Activated CD8-positive, alpha-beta memory T cell treated with anti-CD3 and anti-CD28 coated beads, Interleukin-2, amount 50 U/mL, for 48 hours (primary cell): ENCODE measurements at places on chromosomes 4 and X.

GRCh38 chr4:89929425-89930159, 34.9 kb downstream of the MMRN1 start:
- no peak for DNase-seq

DNA sequence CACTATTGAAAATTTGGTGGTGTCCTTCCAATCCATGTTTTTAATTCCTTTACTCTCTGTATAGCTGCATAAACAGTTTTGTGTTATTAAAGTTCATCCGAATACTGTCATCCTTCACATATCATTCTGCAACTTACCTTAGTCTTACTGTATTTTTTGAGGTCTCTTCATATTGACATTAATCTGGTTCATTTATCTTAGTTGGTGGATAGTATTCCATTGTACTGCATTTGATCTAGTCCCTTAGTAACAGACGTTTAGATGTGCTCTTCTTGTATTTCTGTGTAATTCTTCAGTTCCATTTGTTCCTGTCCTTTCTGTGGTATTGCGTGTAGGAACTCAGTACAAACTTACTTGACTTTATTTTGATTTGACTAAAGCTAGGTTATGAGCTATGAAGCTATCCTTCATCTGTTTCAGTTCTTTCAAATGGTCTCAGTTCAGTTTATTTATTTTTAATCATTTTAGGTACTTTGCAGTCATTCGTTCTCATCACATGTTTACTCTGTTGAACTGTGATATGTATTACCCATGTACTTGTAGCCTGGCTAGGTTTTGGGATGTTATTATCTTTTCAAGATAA, 41.3 kb downstream of the RAPGEF2 start:
- DNase-seq = no peak

DNA sequence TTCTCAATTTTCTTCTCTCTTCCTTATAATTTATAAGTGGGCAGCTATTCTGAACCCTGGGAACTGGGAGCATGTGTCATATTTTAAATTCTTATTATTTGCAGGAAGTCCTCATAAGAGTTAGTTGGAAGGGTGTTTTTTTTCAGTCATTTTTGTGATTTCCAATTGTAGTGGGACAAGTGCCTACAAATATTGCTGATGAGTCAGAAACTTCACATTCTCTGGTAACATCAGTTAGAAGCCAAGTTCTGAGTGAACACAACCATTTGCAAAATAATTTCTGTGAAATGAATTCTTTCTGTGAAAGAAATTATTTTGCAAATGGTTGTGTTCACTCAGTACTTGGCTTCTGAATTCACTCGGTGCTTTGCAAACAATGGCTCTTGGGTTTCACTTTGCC, 20.8 kb upstream of the NWD2 start:
- no peak for DNase-seq

DNA sequence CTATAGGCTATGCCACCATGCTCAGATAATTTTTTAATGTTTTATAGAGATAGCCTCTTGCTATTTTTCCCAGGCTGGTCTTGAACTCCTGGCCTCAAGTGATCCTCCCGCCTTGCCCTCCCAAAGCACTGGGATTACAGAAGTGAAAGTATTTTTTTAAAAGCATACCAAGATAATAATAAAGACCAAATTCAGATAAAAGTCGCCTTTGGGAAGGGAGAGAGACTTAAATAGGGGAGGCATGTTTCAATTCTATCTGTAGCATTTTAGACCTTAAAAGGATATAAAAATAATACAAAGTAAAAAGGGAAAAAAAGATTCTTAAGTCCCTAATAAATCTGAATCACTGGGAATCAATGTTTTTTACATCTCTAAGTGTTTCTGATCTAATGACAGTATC, 108.9 kb downstream of the AFAP1 start:
- DNase-seq = no peak

- DNase-seq = no peak
Measured at GRCh38 chr4:25069014-25069413, 38.3 kb upstream of the LGI2 start.

DNA sequence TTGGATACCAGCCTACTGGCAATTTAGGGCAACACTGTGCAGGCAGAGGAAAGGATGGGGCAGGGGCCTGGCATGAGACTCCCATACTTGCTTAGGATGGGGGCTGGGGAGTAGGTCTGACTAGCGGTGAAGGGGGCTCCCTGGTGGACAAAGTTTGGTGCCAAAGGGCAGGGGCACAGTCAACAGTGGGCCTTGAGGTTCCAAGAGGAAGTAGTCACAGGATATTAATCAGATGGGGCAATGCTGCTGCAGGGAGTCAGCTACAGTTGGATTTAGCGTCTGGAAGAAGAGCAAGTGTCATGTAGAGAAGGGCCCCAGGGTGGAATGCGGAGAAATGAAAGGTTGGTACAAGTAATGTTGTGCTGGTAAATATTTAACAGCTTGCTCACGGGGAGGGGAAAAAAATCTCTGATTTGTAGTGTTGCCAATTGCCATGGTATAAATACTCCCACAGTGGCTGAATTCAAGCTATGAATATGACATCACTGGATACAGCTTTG, 139.4 kb downstream of the PJA1 start:
- DNase-seq = no peak

DNA sequence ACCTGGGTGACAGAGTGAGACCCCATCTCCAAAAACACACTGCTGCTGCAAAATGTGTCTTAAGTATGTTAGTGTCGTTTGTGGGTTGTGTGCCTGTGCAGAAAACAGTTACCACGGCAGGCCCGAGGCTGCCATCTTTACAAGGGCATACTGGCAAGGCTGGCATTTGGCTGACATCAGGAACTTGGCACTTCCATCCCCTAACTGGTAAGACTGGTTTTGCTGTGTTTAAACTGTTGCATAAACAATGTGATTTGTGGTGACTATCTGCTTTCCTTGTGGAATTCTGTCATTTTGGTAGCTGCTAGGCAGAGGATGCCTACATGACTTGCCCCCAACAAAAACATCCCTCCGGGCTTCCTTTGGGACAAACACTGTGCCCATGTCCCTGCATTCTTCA, 12.3 kb downstream of the LRP2BP start:
- no peak for DNase-seq

DNA sequence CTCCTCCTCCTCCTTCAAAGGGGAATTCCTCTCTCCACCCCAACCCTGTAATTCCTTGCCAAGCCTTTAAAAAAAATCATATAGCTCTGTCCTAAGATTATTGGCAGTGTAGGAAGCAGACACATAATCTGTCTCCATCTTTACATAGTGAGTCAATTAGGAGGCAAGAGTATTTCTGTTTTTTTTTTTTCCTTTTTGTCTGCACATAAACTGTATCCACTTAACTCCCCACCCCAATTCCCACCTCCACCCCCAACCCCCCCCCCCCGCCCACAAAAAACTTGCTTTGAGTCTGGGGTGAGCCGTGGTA, 182.5 kb downstream of the RASL11B start:
- no peak for DNase-seq

GRCh38 chrX:24412637-24413363, 52.3 kb upstream of the PDK3 start:
- DNase-seq = no peak

DNA sequence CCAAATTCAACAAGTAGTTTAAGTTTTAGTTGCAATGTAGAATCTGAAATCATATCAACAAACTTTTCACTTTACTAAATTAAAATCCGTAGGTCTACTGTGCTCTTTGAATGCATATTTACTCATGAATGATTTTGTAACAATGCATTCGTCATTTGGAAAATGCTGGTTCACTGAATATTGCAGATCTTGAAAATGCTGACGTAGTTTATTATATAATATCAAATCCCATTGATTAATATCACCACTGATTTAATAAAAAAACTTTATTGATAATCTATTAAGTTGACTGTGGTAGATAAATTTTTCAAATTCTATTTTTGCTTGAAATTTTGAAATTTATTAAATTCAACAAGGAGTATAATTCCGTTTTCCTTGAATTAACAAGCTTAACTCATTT, 540.0 kb downstream of the GRID2 start:
- DNase-seq = no peak

DNA sequence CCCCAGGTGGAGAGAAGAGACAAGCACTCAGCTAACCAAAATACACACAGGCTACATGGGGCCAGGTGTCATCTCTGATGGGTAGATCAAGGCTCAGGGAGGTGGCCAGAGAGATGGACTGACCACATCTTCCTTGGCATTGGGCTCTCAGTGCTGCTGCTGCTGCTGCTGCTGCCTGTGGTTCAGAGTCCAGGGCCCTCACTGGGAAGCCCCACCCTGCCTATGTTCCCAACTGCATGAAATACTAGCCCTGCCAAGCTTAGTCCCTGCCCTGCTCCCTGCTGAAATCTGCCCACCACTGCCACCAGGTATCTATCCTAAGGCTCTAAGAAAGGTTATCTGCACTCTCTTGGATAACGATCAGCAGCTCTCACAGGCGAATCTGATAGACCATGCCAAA, 118.7 kb downstream of the EFHC2 start:
- DNase-seq = no peak

- DNase-seq = no peak
Measured at GRCh38 chr4:187268940-187269339, 545.3 kb upstream of the FAT1 start.

- no peak for DNase-seq
Measured at GRCh38 chr4:86450861-86451260, 91.0 kb upstream of the MAPK10 start.

GRCh38 chr4:93368968-93369367, 459.6 kb upstream of the ATOH1 start:
- no peak for DNase-seq

GRCh38 chrX:15233416-15234015, 36.4 kb downstream of the ASB9 start:
- no peak for DNase-seq

DNA sequence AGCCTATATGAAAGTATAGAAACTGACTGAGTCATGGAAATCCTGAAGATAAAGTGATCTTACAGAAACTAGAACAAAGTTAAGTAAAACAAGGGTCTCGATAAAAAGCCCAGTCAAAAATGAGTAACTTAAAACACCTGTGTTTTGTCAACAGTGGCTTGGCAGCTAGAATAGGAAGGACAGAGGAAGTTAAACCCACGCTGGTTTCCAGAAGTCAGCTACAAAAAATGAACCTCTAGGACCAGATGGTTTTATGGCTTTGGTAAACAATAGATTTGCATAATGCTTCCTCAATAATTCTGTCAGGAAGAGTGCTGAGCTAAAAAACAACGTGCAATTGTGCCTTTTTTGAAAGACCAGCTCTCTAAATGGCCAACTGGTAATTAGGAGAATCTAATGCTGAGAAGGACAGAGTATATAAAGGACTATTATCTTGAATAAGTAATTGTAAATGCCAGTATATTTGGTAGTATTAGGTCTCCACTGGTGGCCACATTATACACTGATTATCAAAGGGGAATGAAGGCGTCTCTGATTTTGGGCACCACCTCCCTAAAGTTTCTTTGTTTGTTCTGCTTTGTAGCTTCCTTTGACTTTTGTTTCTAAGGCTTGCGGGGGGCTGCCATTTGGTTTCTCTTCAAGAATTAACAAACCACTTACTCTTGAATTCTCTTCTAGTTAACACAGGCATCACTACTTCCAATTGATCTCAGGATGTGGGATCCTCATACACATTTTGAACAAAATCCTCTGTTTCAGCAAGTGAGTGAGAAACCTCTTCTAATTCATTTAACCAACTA, 72.2 kb upstream of the PPP3CA start:
- no peak for DNase-seq

GRCh38 chrX:44245733-44246132, 97.7 kb downstream of the EFHC2 start:
- no peak for DNase-seq

DNA sequence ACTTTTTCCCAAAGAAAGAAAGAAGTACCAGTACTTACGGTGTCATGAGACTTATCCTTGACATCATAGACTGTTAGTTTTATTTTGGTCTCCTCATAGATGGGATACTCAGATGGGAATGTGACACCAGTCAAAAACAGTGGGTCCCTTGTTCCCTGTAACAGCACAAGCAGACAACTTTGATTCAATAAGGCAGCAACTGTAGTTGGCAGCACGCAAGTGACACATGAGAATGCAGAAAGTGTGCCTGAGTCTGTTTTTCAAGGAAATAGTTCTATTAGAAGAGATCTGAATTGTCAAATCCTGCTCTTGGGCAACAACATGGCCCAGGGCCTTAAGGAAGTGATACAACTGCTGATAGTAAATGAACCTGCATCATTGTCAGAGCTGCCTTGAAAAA, 443.2 kb downstream of the INPP4B start:
- DNase-seq = no peak

DNA sequence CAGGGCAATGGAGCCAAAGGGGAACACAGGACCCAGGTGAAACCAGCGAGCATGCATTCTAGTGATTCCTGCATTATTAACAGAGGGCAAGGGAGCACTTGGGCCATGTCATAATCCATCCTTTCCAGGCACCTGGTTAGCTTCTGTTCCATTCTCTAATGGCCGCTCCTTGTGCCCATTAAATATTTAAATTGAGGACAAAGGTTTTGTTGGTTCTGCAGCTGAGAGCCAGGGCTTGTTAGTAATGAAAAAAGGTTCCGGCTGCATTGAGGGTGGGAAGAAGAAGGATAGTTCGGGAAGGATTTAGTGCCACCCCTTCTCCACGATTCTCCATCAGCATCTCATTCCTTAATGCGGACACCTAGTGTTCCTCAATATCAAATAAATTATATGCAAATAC, 13.6 kb downstream of the SOD3 start:
- DNase-seq = no peak

- no peak for DNase-seq
Measured at GRCh38 chr4:8475751-8476575, 35.4 kb downstream of the TRMT44 start.

DNA sequence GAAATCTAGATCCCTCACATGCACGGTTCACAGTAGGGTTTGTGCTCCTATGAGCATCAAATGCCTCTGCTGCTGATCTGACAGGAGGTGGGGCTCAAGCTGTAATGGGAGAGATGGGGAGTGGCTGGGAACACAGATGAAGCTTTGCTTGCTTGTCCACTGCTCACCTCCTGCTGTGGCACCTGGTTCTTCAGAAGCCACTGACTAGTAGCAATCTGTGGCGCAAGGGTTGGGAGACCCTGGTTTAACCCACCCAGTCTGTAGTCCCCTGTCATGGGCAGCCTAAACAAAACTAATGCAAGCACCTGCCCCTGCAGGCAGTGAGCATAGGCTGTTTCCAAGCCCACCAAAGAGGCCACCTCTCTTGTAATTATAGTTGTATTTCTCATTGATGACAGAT, 116.6 kb downstream of the SHOX start:
- DNase-seq = no peak

DNA sequence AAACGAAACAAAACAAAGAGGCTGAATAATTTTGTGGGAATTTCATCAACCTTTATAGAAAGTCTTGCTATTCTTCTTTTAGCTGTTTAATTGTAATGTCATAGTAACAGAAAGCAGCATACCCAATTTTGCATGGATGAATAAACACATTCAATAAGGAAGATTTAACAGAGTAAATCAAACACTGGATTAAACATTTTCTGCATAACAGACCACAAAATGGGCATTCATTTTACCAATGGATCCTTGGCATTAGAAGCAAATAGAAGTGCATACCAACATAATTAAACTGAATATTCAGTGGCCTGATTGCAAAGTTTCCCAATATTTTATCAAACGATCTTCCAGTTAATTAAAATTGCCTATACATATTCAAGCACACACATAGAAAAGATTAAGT, 4.4 kb upstream of the CHM start:
- DNase-seq = no peak

GRCh38 chrX:77962068-77962902, 7.2 kb downstream of the PGAM4 start:
- DNase-seq = no peak
